ENCODE measurements at places on chromosomes 16 and 17.

DNA sequence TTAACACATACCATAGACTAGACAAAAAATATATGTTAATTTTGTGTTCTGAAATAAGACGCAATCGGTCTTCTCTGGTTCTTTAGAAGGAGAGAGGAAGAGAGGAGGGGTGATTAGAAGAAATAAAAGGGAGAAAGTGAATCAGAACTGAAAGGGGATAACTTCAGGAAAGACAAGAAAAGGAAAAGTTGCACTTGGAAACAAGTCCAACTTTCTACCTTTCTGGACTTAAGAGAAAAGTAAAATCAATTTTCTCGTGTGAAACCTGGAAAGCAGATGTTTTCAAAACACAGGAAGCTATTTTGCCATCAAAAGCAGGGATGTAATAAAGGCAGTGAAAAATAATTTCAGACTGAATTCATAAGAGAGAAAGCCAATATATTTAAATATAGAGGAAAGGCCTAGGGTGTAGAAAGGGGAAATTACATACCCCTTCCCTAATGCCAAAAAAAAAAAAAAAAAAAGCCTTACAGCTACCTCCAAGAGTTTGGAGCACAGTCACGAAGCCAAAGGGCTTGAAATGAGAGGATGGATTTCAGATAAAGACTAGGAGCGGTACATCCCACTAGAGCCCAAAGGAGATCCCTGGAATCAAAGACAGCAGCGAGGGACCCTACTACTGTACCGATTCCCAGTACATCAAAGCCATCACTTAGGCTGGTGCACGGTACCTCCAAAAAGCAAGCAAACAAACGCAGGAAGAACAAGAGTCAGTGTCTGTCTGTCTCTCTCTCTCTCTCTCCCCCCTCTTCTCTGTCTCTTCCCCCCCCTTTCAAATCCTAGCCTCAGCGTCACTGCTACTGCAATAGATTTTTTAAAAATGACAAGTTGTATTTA lies 12.1 kb upstream of the ZFHX3 start:
- DNase-seq: no peak

- no peak for DNase-seq
Measured at GRCh38 chr16:48608452-48608851, 1.5 kb downstream of the N4BP1 start.

DNA sequence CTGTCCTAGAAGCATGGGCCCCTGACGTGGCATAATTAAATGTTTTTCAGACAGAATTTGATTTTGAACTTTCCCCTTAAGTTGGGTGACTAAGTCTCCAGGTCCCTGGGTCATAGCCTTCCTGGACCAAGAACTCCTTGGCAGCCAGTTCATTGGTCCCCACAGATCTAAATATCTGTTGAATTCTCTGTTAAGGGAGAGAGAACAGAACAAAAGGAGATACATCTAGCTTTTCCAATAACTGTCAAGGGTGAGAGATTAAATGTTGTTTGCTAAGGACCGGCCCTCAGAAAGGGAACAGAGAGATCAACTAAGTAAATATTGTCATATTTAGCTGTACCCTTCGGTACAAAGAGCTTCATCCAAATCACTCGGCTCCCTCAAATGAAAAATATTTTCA lies 78.2 kb upstream of the NOL11 start:
- DNase-seq: no peak

- peak; percentile 81 for DNase-seq
Measured at GRCh38 chr16:23149267-23149992, at the start of gene USP31. TSS of gene USP31 (minus strand) at chr16:23149452. CDS start at chr16:23149270, 182 bp downstream.

GRCh38 chr17:63881935-63882601 lies at the start of gene GH2:
TSS of gene GH2 (minus strand) at chr17:63881944. CDS start at chr17:63881801, 143 bp downstream.
- DNase-seq: peak; percentile 39

- no peak for DNase-seq
Measured at GRCh38 chr16:17345043-17345442, 125.7 kb downstream of the XYLT1 start.

- DNase-seq: no peak
Measured at GRCh38 chr17:79907217-79907715, 68.0 kb upstream of the CBX4 start.

DNA sequence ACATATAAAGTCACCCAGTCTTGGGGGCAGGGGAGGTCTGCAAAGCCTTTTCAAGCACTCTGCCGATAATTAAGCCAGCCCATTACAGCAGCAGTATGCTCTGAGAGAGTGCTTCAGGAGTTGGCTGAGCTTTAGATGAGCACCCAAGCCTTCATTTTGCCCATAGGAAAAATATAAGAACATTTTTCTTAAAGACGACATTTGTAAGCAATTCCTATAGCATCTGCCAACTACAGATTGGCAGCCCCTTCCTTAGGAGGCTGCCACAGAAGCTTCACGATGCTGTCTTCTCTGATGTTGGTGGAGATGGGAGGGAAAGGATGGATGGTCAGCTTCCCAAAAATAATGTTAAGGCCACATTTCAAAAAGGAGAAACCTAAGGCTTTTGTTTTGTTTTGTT lies 367.5 kb downstream of the XYLT1 start:
- no peak for DNase-seq

GRCh38 chr17:7307686-7308624 lies 527 bp downstream of the EIF5A start:
- DNase-seq: no peak

- no peak for DNase-seq
Measured at GRCh38 chr17:69188064-69188463, 40.6 kb downstream of the ABCA10 start.

GRCh38 chr17:64358261-64358788 lies 32.3 kb downstream of the PECAM1 start:
- DNase-seq: no peak

DNA sequence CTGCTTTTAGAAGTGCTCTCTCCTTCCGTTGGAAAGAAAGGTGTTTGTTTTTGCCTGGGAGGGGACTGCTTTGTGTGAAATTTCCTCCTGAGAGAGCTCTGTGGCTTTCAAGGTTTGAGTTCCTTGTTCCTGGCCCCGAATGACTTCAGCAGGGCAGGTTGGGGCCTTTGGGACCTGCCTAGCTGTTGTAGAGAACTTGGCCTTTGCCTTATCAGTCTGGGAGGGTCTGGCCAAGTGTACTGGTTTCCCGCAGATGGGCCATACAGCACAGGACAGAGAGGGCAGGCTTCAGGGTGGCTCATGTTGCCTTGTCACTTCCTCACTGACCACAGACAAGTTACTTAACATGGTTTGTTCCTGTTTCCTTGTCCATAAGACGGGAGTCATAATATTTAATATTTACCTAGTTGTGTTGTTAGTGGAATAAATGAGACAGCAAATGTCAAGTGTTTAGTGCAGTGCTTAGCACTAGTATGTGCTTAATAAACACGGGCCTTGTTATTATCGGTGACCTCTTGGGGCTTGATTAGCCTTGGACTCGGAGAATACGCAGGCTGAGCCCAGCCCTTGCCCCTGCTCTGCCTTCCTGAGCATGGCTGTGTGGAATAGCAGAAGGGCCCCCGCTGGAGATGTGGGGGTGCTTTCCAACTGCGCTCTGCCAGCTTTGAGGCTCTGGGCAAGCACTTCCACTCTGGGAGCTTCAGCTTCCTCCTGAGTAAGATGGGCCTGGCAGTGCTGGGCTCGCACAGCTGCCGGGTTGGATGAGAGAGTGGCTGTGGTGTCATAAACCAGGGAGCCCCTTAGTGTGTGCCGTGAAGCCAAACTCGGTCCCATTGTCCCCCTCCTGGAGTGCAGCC lies 6.6 kb downstream of the PRSS8 start:
- no peak for DNase-seq

DNA sequence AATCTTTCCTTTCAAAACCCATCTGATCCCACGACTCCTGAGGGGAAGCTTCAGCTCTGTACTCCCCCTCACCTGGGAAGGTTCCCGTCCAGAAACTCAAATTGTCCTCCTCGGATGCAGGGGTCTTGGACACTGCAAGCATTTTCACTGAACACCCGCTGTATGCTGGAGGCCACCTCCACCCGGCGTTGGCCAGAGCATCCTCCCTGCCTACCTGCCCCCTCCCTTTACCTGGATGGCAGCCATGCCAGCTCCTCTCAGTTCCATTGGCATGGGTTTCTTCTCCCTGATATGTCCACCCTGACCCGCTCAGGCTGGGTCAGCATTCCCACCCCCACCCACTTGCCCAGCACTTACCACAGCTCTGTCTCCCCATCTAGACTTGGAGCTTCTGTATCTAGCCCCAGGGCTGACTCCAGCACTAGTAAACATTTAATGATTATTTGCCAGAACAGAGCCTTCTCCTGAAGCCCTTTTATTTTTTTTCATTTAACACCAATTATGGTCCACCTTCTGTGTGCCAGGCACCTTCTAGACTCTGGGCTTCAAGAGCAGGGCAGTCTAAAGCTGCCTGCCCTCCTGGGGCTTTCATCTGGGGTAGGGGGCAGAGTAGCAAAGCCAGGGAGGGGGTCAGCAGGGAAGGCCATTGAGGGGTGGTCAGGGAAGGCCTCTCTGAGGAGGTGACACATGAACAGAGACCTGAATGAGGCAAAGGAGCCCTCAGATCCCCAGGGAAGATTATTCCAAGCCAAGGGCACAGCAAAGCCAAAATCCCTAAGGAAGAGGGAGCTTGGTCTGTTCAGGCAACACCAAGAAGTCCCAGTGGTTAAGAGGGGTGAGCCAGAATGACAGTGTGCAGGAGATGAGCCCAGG lies 8.9 kb upstream of the KRT19 start:
- DNase-seq: no peak

DNA sequence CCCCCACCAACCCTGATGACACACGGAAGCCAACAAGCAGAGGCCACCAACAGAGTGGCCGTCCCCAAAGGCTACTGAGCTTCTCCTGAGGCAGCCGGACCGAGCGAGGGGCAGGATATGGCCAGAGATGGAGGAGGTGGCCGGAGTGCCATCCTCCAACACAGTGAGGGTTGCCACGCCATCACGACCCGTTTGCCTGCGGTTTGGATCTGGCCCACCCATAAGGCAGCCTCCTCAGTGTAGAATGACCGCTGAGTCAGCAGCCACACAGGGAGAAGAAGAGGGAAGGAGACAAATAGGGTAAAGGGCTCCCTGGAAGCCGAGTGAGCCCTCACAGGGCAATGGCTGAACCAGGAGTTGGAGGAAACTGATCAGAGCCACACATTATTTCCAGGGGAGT lies 13.8 kb downstream of the HNF1B start:
- no peak for DNase-seq

DNA sequence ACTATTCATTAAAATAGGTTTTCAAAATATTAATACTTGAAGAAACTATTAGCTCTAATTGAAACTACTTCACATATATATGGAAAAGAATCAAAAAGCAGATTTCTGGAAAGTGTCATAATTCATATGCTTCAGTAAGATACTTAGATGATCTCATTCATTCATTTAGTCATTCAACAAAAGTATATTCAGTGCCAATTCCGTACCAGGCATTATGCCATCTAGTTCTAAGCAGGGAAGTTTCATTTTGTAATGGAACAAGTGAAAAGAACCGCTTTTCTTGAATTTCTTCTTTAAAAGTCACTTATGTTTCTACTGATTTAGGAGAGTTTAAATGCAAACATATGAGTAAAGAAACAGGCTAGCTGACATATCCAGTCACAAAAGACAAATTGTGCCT lies 118.3 kb upstream of the FAM20A start:
- no peak for DNase-seq

GRCh38 chr16:48156790-48157209 lies 1.0 kb upstream of the ABCC12 start:
- peak; percentile 70 for DNase-seq

DNA sequence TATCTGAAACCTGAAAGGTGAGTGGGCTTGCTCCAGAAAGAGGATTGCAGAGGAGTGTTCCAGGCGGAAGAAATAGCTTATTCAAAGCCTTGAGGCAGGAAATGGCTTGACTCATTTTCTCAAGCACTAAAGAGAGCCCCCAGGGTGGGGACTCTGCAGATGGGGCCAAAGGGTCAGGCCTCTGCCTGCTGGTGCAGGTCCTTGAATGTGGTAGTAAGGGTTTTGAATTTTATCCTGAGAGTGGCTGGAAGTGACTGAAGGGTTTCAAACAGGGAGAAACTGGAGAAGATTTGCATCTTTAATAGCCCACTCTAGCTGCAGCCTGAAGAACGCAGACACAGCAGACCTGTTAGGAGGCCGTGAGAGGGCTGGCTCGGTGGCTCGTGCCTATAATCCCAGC lies 144.4 kb downstream of the CCT6B start:
- no peak for DNase-seq

DNA sequence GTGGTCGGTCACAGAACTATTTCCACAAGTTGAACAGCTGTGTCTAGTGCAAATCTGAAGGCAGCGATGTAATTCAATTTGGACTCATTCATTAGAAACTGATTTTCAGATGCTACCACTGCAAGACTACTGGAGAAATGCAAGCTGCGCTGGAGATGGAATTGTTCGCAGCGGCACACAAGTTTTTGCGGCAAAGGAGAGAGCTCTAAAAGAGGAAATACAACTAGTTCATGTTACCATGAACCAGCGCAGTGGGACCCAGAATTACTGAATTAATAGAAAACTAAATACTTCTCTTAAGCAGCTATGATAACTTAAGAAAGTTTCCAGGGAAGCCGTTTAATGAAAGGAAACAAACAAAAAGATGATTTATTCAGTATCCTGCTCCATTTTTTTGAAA lies 1.9 kb downstream of the CREBBP start:
- DNase-seq: no peak

GRCh38 chr17:79047923-79048825 lies 24.2 kb downstream of the C1QTNF1 start:
- no peak for DNase-seq

DNA sequence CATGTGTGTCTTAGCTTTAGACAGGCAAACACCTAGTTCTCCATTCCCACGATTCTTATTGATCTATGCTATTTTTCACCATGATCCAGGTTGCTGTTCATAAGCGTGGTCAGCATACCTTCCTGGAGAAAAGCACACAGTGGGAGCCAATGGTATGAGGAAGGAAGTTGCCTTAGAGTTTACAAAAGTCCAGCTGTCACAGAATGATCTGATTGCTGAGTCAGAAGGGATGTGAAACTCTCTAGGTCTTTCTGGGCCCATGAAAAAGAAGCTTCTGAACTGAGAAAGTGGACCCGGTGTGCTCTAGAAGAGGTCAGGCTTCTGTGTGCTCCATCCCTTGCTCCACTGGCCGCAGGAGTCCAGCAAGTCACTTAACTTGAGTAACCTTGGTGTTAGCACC lies 71.0 kb upstream of the CCL1 start:
- no peak for DNase-seq

All from activated T-helper 1 cell treated with anti-CD3 and anti-CD28 coated beads, Interleukin-2, amount 50 U/mL, for 16 hours (primary cell).